ENCODE measurements at places on chromosomes 6 and 20.
A peak's percentile ranks its signal among the peaks of the same experiment; 100 is the strongest.

DNA sequence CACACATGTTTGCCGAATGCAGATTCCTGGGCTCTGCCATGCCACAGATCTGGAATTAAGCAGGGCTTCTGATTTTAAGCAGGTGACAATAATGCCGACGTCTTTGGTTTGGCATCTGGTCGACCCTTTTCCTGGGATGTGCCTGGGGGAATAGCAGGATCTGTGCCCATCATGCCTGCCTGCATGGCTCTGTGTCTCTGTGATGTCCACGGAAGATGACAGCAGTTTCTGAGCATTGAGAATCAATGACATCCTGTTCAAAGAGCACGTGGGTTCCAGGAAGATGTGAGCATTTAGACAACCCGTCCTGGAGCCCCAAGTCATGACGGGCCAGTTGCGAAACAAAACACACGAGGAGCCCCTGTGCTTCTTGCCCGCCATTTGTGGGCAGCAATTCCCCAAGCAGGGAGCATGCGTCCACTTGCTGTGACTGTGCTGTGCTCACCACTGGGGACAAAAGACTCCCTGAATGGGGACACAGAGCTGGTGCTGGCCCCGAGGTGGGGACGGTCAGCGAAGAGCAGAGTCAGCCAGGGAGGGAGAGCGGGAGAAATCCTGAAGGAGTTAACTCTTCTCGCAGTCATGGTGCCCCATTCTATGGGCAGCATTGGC lies 110.1 kb downstream of the ERMARD start:
- DNase-seq = no peak

DNA sequence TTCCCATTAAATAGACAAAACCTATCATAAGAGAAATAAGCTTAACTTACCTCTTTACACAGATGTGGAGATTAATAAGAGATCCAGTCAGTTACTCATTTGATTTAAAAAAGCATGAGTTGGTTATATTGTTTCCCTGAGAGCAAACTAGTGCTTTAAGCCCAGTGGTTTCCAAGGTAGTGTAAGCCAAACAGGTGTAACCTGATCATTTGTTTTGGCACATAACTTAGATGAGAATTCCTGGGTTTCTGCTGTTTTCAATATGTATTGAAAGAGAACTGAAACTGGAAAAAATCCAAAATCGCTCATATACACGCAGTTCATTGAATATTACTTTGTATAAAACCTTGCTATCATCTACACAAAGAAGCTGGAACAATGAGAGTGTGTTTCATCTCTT lies 30.5 kb upstream of the SMIM8 start:
- no peak for DNase-seq

DNA sequence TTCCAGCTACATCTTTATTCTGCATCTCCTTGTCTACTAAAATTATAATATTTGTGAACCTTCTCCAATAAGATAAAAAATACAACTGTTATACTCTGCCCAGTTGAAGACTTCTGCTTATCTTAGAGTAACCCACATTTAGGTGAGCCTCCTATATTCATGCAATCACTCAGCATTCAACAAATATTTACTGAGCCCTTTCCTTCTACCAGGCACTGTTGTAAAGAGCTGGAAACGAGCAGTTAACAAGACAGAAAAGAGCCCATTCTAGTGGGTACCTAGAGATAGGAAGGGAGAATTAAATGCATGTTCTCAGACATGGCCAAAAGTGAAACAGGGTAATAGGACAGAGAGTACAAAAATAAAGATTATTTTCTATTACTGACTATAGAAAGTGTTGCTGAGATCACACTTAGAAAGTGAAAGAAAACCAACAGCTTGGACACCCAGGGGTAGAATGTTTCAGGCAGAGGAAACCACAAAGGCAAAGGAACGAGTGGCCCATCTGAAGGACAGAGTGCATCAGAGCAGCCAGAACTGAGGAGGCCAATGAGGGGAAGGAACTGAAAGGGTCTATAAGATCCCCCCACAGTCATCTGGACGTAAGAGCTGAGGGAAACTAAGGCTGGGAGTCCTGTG lies 50.8 kb upstream of the SMLR1 start:
- no peak for DNase-seq

- DNase-seq = no peak
Measured at GRCh38 chr20:57985278-57985677, 243.2 kb downstream of the ANKRD60 start.

DNA sequence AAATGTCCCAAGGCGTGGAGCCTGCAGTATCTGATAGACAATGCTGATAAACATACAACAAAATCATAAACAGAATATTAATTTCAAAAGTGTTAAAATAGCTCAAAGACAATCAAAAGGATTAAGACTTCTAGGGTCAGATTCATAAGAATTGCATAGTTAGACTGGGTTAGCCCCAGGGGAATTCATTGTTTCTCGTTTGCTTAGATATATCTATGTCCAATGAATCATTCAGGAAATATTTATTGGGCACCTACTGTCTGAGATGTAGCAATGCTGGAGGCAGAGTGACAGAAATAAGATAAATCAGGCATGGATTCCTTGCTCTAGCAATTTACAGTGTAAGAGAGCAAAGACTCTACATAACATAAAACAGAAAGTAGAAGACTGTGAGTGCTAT lies 124.4 kb upstream of the PRL start:
- no peak for DNase-seq

- DNase-seq = no peak
Measured at GRCh38 chr6:34370361-34370760, 22.1 kb downstream of the NUDT3 start.

DNA sequence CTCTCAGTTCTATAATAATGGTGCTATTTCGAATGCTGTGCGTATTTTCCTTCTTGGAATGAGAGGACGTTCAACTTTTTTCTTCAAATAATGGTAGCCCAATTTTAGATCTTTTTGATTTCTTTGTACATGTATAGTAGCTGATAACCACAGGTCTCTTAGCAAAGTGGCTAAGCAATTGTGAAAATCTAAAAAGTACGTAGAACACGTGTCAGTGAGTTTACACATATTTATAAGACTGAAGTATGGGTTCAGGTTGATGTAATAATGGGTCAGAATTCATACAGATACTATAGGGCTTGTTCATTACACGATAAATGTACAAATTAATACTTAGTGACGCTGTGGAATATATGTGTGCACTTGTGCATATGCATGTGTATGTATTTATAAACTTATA lies 1.3 kb downstream of the SMIM13 start:
- no peak for DNase-seq

- no peak for DNase-seq
Measured at GRCh38 chr6:47072667-47073066, 30.5 kb upstream of the ADGRF1 start.

- no peak for DNase-seq
Measured at GRCh38 chr20:57698116-57698866, 11.5 kb downstream of the PMEPA1 start.

DNA sequence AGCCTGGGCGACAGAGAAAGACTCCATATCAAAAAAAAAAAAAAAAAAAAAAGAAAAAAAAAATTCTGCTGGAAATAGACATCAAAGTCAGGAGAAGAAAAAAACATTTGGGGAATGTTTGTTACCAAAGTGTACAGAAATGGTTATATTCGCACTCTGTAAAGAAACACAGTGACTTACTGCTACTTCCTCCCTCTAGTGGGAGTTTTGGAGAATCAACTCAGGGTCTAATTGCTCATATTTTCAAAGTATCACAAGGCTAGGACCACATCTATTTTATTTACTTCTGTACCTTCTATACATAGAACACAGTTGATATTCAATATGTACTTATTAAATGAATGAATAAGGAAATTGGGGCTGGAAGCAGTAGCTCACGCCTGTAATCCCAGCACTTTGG lies 24.4 kb downstream of the ARG1 start:
- no peak for DNase-seq

DNA sequence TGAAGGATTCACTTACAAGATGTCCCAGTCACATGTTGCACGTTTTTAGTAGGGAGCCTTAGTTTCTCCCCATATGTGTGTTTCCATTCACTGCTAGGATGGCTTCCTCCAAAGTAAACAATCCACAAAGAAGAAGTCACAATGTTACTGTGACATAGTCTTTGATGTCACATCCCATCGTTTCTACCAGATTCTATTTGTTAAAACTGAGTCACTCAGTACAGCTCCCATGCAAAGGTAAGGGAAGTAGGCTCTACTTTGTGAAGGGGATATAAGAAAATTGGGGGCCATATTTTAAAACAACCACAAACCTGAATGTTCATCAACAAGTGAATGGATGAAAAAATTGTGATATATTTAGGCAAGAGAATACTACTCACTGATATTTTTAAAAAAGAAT lies at the start of the genes OR11A1 and OR2H1:
OR11A1 (minus strand) TSS at position 101 of the 400 bp plus-strand sequence. CDS start 29,430 bp downstream, outside the sequence.
OR2H1 (plus strand) TSS at position 185 of the 400 bp plus-strand sequence. CDS start 4,615 bp downstream, outside the sequence.
- no peak for DNase-seq

DNA sequence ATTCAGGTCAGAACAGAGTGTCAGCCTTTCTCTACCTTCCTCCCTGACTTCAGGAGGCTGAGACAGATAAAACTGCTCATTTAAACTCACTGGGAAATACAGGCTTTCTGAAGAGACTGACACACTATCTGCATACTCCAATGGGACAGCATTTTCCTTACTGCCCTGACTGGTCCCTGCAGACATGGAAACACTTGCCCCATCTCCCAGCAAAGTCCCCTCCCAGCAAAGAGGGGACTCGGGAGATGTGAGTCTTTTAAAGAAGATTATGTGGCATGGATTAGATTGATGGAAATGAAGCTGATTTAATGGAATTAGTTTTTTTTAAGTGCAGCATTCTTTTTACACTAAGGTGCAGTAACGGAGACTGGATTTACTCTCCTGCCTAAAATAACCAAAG lies 90.8 kb downstream of the CFAP61 start:
- no peak for DNase-seq

DNA sequence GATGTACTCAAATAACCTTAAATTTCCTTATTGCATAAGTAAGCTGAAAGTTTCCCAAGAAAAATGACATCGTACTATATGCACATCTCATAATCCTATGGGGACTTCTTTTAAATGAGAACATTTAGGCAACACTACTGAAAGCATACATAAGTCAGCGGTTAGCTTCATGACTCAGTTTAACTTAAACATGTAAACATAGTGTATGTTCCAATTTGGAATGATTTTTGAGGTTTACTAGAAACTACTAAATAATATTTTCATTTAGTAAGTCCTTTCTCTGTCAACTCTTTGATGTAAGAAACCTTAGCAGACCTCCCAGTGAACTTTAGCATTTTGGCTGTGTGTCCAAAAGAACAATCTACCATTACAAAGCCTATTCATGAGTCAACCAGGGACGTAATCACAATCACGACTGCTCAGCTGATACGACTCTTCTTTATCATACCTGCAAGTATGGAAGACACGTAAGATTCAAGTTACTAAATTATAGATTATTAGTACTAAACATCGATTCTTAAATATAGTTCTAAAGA lies 19.3 kb downstream of the HIVEP2 start:
- no peak for DNase-seq

DNA sequence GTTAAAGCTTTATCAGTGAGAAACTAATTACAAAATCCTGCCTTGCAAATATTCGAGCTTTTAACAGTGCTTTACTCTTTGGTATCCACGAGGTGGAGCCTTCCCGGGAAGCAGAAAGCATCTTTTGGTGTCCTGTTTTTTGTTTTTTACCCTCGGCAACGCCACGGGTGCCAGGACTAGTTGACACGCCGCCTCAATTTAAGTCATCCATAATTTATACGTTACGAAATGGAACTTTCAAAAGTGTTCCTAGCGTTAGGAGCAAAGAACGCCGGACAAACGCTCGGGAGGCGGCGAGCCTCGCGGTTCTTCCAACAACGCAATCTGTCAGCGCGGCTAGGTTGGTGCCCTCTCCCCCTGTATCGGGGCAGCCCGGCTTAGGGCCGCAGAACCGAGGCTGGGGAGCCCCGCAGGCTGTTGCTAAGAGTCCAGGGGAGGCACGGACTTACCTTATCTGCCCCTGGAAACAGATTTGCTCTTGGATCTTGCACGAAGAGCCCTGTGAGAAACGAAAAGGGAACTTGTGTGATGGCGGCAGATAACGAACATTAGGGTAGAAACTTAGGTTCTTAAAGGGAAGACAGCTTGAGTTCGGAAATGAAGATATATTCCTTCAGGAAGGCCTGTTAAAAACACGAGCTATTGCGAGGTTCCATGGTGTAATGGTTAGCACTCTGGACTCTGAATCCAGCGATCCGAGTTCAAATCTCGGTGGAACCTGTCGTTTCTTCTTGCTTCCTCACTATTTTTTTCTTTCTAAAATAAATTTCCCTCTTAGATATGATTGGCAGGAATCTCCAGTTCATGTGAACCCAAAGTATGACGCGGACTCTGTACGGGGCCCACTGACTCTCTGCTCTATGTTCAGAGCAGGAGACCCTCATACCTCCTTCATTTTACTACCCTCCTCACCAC lies 46.2 kb upstream of the ZNF184 start:
- peak; percentile 63 for DNase-seq

- no peak for DNase-seq
Measured at GRCh38 chr6:12296255-12296573, 6.1 kb downstream of the EDN1 start.

- no peak for DNase-seq
Measured at GRCh38 chr20:23530937-23531567, 37.2 kb downstream of the CST9L start.

DNA sequence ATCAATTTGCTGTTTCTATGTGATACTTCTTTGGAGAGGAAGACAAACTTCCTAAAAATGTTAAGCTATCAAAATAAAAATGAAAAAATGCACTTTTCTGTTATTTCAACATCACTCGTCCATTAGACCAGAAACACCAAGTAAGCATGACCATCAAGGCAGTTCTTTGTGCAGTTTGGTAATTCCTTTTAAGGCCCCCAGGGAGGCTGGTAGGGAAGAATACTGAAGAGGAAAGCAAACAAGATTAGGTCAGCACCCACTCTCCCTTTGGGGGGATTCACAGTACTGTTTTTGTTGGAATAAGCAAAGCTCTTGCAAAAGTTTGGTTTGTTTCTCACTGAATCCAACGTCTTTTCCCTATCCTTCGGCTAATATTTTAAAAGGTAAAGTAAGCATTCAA lies 206.8 kb upstream of the SLC35B3 start:
- no peak for DNase-seq

- no peak for DNase-seq
Measured at GRCh38 chr6:5234874-5235273, 25.9 kb downstream of the LYRM4 start.

GRCh38 chr20:57584768-57585461 lies 24.0 kb downstream of the PCK1 start:
- no peak for DNase-seq

- DNase-seq = no peak
Measured at GRCh38 chr20:31446084-31446819, 5.8 kb downstream of the DEFB123 start.
